ENCODE measurements at places on chromosomes 2 and 18.
A peak's percentile ranks its signal among the peaks of the same experiment; 100 is the strongest.

DNA sequence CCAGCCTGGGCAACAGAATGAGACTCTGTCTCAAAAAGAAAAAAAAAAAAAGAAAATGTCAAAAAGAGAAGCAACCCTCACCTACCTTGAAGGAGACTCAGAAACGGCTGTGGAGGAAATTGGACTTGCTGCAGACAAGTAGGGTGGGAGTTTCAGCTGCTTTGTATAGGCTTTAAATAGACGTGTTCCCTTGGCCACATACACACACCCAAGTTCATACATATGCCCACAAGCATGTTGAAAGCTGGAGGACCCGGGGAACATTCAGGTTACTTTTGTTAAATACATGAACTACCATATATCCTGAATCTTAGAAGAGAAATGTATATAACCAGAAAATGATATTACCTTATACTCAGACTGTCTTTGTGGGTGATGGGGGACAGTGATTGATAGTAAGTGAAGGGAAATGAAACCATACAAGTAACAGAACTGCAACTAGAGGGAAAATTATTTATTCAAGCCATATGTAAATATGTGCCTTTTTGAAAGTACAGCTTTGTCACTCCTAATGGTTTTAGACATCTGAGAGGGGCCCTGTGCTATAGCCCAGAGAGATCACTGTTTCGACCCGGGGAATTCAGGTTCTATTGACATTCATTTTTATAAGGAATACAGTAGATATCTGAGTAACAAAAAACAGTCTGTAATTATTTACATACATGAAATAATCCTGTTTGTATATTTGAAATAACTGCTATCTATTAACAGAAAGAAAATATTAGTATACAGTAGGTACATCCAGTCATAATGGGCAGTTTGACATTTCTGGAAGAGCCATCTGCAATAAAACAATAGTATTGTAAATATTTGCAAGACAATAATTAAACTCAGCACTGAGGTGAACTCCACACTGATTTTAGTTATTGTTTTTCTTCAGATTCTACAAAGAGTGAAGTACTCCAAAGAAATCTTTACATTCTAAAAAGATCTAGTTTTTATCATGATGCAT lies 48.0 kb upstream of the TGIF1 start:
- DNase-seq, result no peak

DNA sequence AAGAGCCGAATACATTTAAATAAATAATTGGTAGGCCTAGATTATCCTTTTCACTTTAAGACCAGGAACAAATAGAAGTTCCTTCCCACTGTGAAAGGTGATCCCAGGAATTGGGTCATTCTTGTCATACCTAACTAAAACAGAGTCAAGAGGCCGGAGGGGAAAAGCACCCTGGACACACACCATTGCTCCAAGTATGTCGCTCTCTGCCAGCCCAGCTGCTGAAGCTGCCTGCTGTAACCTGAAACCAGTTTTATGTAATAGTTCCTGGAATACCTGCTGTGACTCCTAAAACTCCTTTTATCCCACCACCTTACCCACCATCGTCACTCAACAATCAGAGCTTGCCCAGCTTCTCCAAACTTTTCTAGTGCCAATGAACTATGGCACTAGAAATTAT lies 217.1 kb downstream of the PTPRM start:
- DNase-seq, result no peak

- DNase-seq, result no peak
These were observed 97.4 kb upstream of the STK17B start for GRCh38 chr2:196268538-196269338.

GRCh38 chr2:68660658-68661057 lies 17.3 kb downstream of the PROKR1 start:
- DNase-seq, result no peak

- DNase-seq, result no peak
These were observed 22.9 kb downstream of the RTTN start for GRCh38 chr18:70182548-70182947.

DNA sequence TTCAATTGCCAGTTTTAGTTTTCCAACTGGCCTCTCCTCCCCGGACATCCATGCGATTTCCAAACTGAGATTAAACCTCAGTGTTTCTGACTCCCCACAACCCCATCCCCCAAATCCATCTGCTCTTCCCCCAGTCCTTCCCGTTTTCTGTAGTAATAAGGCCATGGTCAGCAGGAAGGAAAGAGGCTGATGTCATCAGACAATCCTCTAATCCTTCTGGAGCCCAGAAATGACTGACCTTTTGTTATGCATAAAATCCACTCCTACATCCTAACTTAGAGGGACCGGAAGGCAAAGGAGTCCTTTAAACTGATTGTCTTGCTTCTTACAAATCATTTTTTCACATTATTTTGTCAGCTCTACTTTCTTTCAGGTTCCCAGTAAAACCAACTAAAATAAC lies 155.8 kb downstream of the INO80D start:
- peak; percentile 31 for DNase-seq

- DNase-seq, result no peak
These were observed 11.8 kb downstream of the PLEKHM3 start for GRCh38 chr2:208013285-208014178.

DNA sequence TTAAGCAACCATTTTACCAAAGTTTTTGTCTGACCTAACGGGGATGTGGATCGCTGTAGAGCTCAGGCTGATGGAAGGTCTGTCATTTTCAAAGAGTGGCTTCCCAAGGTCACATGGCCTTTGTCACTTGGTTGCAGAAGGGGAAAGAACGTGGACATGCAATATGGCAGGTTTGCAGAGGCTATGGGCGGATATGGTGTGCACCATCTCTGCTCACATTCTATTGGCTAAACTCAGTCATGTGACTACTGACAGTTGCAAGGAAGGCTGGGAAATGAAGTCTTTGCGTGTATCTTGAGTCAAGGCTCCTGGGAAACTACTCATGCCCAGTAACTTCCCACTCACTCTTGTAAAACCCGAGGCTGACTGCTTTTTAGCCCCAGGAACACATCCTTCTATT lies 96.8 kb downstream of the ST6GAL2 start:
- DNase-seq, result no peak

GRCh38 chr2:11368059-11368572 lies 23.7 kb upstream of the ROCK2 start:
- no peak for DNase-seq

DNA sequence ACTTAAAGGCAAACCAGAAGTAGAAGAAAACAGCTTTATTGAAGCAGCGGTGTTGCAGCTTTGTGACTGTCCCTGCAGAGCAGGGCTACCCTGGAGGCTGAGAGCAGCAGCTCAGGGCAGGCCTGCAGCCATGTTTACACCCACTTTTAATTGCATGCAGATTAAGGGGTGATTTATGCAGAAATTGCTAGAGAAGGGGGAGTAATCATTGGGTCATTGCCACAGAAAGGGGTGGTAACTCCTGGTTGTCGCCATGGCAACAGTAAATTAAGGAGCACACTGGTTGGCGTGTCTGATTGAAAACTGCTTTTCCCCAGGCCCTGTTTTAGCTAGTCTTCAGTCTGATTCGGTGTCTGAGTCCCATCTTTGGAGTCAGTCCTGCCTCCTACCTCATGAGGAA lies 195.4 kb upstream of the HDAC4 start:
- DNase-seq, result no peak

- no peak for DNase-seq
These were observed 143.9 kb upstream of the LTBP1 start for GRCh38 chr2:32802877-32803276.

DNA sequence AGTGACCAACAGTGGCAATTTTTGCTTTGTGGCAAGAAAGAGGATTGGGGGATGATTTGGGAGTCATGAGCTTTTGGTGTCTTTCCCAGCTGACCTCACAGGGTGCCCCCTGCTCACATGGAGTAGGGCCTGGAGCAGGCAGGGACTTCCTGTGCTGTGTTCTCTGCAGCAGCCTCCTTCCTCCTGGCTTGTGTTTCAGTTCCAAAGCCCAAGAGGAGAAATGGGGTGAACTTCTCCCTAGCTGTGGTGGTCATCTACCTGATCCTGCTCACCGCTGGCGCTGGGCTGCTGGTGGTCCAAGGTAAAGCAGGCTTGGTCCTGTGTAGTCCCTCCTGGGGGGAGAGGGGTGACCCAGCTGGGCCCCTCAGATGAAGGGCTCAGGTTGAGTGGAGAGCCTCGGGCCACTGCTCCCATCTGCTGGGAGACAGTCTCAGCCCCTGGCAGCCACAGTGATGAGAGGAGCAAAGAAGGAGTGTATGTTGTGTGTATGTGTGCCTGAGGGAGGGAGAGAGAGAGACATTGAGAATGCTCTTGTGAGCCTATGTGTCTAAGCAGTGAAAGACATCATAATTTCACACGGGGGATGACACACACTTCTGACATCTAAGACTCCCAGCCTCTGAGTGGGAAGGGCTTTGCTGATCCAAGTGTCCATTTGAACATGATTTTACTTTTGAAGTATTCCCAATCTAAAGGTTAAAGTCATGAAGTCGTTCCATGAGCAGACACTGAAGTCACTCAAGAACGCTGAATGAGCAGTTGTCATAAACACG lies 27.2 kb downstream of the MARCO start:
- no peak for DNase-seq

GRCh38 chr2:227783404-227784138 lies 30.1 kb upstream of the CCL20 start:
- no peak for DNase-seq

GRCh38 chr2:30631051-30631671 lies 176.1 kb downstream of the CAPN13 start:
- DNase-seq, result peak; percentile 18

DNA sequence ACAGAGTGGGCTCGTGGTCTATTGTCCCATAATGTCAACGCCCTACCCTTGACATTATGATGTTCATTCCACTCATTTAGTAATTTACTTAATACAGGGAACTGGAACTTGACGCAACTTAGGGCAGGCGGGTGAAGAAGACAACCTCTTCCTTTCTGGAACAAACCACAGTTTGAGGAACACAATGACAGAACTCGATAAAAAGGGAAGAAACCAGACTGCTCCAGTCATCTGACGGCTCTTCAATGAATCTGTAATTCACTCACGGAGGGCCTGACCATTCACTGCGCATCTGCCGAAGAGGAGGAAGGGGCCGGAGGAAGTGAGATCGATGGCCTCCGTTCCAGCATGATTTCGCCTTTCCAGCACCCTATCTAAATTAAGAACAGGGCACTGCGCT lies 83.2 kb downstream of the BCL2 start:
- no peak for DNase-seq

DNA sequence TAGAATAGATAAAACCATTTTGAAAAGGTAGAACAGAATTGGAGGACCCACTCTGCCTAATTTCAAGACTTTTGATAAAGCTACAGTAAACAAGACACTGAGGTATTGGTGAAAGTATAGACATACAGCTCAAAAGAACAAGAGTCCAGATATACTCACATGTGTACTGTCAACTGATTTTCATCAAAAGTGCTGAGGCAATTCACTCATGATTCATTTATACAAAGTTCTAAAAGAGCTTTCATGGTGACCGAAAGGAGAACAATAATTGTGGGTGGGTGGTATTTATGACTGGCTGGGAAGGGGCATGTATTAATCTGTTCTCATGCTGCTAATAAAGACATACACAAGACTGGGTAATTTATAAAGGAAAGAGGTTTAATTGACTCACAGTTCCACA lies 7.3 kb downstream of the MAP4K3 start:
- no peak for DNase-seq

DNA sequence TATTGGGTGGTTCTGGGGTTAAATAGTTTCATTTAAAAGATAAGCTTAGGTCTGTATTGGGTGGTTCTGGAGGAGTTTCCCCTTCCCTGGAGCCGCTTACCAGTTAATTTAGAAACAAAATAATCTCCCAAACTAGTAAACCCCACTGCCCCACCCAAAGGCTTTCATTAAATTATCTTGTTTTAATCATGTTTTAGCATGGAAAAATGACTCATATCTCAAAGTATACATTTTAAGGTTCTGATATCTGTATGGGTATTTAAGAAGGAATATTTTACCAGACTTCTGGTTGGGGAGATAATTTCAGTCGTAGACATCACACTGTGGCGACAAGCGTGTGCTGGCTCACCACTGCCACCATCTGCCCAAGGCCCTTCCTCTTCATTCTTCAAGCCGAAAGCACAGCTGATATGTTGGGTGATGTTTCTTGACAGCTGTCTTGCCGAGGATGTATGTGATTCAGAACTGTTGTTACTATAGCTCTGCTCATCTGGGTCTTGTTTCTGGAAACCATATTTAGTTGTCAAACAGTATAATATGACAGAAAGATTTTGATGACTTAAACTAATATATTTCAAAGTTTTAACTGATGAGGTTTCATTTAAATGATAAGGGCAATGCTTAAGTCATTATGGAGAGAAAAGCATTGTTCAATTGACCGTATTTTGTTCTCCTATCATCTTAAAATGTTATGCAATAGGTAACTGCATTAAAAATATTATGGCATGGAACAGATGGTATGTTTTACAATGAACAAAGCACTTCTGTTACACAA lies 5.1 kb downstream of the FIGLA start:
- no peak for DNase-seq

GRCh38 chr18:44579028-44579702 lies 101.5 kb upstream of the SETBP1 start:
- no peak for DNase-seq

- no peak for DNase-seq
These were observed 66.0 kb downstream of the SMAD7 start for GRCh38 chr18:48884771-48885170.

GRCh38 chr2:85057226-85057962 lies 75.8 kb upstream of the TCF7L1 start:
- DNase-seq, result no peak

GRCh38 chr2:221975151-221975550 lies 323.6 kb downstream of the PAX3 start:
- DNase-seq, result no peak

DNA sequence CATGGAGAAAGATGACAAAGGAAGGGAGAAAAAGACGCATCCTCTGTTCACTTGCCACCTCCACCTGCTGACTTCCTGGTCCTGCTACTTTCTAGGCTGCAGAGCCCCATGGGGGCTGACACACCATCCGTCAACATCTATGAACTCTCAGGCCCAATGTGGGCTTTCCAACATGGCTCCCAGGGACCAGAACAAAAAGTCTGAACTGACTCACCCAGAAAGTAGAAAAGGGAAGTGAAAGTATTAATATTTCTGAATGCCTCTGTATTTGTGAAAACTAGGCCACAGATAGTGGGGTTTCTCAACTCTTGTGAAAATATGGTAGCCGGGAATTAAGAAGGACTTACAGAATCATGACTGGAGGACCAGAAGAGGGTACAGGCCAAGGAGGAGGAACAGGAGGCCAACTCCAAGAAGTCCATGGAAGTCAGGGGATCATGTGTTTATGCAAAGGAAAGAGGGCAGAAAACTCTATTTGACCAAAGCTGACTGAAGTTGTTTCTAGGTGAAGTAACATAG lies 123.1 kb upstream of the CAB39 start:
- DNase-seq, result no peak

DNA sequence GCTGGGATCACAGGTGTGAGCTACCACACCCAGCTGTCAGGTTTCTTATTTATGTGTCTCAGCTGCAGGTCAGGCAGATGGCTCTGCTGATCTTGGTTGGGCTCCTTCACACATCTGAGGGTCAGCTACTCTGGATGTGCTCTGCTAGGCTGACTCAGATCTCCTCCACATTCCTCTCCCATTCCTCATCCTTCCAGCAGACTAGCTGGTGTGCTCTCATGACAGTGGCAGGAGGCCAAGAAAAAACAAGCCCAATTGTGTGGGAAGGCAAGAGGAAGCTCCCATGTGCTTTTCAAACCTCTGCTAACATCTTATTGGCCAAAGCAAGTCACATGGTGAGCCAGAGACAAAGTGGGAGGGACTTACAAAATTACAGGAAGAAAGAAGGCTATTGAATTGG lies 11.7 kb upstream of the MSH6 start:
- DNase-seq, result peak; percentile 78

All from non-pigmented ciliary epithelial cell (primary cell).